ENCODE measurements at places on chromosomes 2 and 18. TPM values are rescaled to one million over a fixed set of nuclear protein-coding genes. Genes with fewer than 3 reads are reported as not detected.
A peak's percentile ranks its signal among the peaks of the same experiment; 100 is the strongest.

DNA sequence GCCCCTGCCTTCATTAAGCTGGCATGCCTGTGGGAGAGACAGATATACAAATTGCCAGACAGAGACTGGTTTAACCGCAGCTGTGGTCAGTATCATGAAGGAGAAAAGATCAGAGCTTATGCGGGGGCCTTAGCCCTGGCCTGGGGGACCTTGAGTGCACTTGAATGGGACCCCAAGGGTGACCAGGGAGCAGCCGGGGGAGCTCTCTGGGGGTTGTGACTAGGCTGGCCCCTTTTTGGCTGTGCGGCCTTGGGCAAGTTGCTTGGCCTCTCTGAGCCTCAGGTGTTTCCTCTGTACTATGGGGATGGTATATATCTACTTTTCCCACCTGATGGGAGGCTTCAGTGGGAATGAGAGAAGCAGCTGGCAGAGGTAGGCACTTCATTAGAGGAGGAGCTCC lies 35.7 kb downstream of the INHBB start:
- no peak for DNase-seq

GRCh38 chr2:219439506-219439905 lies 4.9 kb downstream of the SPEG start:
- DNase-seq: no peak

The GCKR gene
- 1.6 TPM for total RNA-seq

The OTOS gene
- not detected for total RNA-seq

DNA sequence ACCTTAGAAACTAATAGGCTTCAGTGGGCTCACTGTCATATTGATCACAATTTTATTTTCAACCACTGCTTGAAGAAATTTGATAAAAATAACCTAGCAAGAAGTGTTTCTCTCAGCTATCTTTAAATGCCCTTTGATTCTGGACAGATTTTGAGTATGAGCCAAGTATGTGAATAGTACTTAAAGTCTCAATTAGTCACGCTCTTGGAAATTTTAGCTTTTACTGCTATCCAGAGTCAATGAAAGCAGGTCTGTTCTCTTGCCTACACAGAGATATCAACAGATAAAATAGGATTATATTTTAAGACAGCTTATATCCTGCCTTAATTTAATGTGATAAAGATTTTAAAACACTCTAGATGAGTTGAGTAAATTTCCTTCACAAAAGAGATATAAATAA lies 337.3 kb downstream of the CBLN2 start:
- peak; percentile 9 for DNase-seq

The GAD1 gene
- 19.4 TPM for total RNA-seq

- DNase-seq: no peak
These were observed 69.6 kb upstream of the GYPC start for GRCh38 chr2:126586317-126586716.

All from renal cortical epithelial cell (primary cell).